Kidney epithelial cell (primary cell): ENCODE measurements at places on chromosomes 1 and 21. TPM values are rescaled to one million over a fixed set of nuclear protein-coding genes. Genes with fewer than 3 reads are reported as not detected.

DNA sequence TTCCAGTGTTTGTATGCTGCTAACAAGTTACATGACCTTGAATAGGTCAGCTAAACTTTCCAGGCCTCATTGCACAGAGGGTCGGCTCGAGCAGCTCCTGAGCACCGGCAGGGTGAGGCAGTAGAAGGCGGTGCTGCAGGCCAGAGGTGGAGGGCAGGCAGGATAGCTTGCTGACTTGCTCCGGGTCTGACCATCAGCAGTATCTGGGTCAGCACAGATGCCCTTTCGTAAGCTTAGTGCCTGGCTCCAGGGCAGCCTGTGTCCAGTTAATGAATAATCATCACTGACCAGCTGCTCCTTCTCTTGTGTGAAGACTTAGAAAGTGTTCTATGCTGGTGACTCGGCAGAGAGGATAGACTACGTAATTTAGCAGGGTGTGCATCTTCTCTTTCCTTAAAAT lies 6.9 kb downstream of the MAPKAPK2 start:
- DNase-seq = no peak

GRCh38 chr1:183480971-183481441 lies 8.7 kb downstream of the SMG7 start:
- no peak for DNase-seq

GRCh38 chr1:186325239-186325638 lies 49.8 kb downstream of the TPR start:
- no peak for DNase-seq

DNA sequence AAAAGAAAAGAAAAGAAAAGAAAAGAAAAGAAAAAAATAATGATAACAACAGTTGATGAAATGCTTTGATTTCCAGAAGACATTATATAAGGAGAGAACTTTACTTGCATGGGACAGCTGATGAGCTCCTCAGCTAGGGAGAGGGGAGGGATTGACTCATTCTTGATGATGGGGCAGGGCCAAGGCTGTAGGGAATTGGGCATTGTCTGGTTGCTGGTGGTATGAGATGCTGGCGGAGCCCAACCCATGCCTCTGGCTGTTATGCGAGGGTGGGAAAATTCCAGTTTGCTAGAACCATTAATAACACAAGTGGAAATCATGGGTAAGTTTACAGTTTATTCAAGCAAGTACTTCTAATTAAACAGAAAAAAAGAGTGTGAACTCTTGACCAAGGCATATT lies 36.0 kb upstream of the KIF26B start:
- no peak for DNase-seq

Gene SPRR2F
- not detected in 2 replicates for total RNA-seq
